ENCODE measurements at places on chromosomes 1 and 21. TPM values are rescaled to one million over a fixed set of nuclear protein-coding genes. Genes with fewer than 3 reads are reported as not detected.

The SORT1 gene
- total RNA-seq: 1.9 TPM

The LRRC71 gene
- not detected for total RNA-seq

DNA sequence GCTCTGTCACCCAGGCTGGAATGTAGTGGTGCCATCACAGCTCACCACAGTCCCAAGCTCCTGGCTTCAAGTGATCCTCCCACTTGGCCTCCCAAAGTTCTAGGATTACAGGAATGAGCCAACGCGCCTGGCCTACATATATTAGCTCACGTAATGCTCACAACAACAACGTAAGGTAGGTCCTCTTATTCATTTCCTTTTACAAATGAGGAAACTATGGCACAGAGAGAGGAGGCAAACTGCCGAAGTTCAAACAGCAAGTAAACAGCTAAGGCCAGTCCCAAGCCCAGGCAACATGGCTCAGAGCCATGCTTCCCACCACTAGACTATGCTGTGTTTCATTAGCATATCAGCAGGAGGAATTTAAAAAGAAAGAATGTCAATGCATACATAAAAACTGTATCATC is 284.4 kb downstream of the VAV3 start:
- DNase-seq: no peak

DNA sequence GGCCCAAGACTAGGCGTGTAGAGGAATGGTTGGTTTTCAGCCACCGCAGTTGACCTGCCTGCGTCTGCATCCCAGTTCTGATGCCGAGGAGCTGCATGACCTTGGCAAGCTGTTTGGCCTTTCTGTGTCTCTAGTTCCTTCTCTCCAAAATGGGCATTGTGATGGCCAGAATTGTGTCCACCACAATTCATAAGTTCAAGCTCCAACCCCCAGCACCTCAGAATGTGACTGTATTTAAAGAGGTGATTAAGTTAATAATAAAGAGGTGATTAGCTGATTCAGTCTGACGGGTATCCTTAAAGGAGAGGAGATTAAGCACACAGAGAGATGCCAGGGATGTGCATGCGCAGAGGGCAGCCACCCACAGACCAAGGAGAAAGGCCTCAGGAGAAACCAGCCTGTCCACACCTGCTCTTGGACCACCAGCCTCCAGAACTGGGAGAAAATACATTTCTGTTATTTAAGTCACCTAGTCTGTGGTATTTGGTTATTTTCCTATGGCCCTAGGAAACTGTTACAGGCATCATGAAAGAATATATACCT is 28.5 kb downstream of the MAB21L3 start:
- no peak for DNase-seq

DNA sequence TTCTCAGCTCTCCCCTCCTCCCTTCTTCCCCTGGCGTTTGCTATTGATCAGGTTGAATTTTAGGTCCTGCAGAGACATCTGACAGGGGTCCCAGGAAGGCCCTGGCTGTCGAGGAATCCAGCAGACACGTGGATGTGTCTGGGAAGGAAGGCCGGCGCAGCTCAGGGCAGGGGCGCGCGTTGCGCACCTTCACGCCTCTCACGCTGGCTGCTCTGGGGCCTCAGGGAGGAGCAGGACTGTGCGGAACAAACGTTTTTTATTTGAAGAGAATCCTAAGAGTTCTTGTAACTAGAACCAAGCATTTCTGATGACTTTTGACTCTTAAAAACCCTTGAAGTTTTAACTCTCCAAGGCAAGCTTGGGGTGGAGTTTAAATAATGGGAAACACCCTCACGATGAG is 54.2 kb downstream of the SLC37A1 start:
- DNase-seq: no peak

- DNase-seq: no peak
These were observed 8.2 kb upstream of the GLRX2 start for GRCh38 chr1:193113258-193113991.
